Activated CD8-positive, alpha-beta memory T cell treated with anti-CD3 and anti-CD28 coated beads for 36 hours (primary cell): ENCODE measurements at places on chromosomes 2 and 18. TPM values are rescaled to one million over a fixed set of nuclear protein-coding genes. Genes with fewer than 3 reads are reported as not detected.

Gene PCARE
- total RNA-seq: not detected

Gene GREB1L
- total RNA-seq: not detected

Gene PLCL1
- total RNA-seq: 0.23 TPM

Gene TNFRSF11A
- total RNA-seq: 1.4 TPM

Gene DCDC2C
- total RNA-seq: not detected

Gene UGT1A10
- total RNA-seq: not detected

Gene SLC5A7
- not detected for total RNA-seq

Gene LCT
- total RNA-seq: 0.25 TPM

Gene NR4A2
- total RNA-seq: 35.3 TPM

Gene QPCT
- total RNA-seq: 5.5 TPM

Gene AGXT
- total RNA-seq: not detected
